ENCODE measurements at places on chromosomes 5 and 9.

DNA sequence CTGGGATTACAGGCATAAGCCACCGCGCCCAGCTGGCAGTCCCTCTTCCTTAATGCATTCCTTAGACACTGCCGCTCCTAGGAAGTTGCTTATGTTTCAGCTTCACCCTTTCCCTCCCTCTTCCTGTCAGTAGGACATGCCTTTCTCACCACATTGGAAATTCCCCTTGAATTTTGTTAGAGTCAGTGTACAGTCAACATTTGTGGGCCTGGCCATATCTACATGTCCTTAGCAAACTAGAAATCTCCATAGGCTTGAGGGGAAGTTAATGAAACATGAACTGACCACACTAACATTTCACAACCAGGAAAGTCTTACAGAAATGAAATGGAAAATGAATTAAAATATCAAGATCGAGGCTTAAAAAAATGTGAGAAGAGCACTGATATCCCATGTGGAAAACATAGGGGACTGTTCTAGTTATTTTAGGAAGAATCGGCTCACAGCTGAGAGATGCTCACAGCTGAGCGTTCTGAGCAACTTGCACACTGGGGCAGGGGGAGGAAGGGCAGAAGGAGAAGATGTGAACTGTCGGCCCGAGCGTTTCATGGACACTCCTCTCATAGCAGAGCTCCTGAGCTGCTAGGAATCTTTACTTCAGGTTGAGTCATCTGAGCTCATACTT is 21.1 kb upstream of the LVRN start:
- DNase-seq = no peak

DNA sequence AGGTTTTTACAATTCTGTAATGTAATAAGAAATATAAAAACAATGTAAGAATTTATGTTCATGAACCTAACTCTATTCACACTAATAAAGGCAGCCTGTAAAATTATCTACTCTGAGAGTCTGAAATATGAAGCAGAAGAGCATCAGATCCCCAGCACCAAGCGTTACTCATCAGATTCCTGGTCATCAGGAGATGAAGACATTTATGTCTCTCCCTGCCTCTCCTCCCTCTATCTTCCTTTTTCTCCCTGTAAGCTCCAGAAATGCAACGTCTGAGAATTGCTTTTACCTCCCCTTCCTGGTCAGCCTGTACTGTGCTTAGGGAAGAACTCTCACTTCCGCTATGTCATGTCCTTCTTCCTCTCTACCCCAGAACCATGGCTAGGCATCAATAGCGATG is 114.4 kb upstream of the SLIT3 start:
- no peak for DNase-seq

GRCh38 chr5:10793785-10794184 is 32.8 kb upstream of the DAP start:
- DNase-seq = no peak

DNA sequence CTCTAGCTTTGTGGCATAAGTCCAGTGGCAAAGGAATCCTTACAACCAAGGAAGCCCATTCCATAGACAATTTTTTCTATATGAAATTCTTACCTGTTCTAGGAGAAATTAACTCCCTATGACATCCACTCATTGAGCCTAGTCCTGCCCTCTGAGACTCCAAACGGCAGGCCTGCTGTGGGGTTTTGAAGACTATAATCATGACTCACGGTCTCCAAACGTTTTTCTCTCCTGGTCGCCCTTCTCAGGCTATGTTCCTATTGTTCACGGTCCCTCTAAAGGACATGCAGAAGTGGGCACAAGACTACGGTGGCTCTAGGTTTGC is 611 bp downstream of the EXOSC3 start:
- DNase-seq = no peak

DNA sequence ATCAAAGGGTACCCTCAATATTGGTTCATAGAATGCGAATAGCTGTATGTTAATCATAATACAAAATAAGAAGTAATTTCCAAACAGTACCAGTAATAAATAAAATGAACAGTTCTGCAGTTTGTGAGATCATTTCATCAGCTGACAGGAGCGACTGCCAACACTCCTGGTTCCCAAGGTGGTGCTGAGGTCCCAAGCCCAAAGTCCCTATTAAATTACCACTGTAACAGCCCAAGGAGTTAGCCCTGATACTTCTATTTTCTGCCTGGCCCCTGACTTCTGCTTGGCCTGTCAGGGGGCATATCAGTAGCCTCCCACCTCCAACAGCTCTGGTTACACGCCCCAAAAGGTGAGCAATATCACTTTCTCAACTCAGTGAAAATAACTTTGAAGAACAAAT is 47.1 kb downstream of the ANKH start:
- no peak for DNase-seq

- DNase-seq = no peak
Measured at GRCh38 chr5:73137563-73138530, 17.5 kb downstream of the TMEM171 start.

GRCh38 chr5:123455640-123456039 is 32.4 kb upstream of the CEP120 start:
- no peak for DNase-seq

DNA sequence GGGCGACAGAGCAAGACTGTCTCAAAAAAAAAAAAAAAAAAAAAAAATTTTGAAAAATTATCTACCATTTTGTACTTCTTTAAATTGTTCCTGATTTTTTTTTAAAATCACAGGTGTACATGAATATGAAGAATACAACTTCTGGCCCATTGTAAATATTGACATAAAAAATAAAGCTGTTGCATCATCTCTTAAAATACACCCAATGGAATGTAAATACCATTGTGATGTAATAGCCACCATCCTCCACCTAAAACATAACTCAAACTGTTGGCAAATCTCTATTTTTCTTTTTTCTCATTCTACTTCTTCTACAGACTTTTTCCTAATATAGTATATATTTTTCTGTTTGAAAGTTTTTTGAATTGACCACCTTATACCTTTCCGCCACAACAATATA is 61.0 kb upstream of the TEX48 start:
- DNase-seq = no peak

- no peak for DNase-seq
Measured at GRCh38 chr5:158724521-158725188, 375.1 kb downstream of the EBF1 start.

DNA sequence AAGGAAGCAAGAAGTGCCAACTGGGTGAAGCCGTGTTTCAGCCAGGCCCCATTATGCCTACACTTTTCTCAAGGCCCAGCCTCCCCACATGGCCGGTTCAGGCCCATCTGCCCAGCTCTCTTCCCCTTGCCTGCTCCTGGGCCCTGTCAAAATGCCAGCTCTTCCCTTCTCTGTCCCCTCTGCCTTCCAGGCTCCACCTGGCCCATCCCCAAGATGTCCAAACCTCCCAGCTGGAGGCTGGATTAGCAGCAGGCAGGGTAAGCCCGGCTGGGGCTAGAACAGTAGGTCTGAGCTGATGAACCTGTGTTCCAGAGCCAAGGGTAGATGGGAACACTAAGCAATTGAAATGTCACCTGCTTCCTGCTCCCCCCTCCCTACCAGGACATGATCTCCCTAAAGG is 64.1 kb upstream of the HSPA9 start:
- DNase-seq = no peak

GRCh38 chr9:1170918-1171317 is 120.8 kb downstream of the DMRT2 start:
- DNase-seq = no peak

GRCh38 chr5:163614787-163615186 is 109.4 kb downstream of the MAT2B start:
- DNase-seq = no peak

GRCh38 chr9:130914417-130915095 is 17.9 kb upstream of the QRFP start:
- no peak for DNase-seq

All from right kidney (tissue), 9 donors.